ENCODE measurements at places on chromosomes 11 and 22.

- no peak for DNase-seq
These were observed 67.2 kb upstream of the RCN1 start for GRCh38 chr11:32023370-32024305.

GRCh38 chr11:5550440-5551095, 2.2 kb upstream of the OR52H1 start:
- DNase-seq = no peak

GRCh38 chr11:26762089-26762488, 40.2 kb upstream of the SLC5A12 start:
- DNase-seq = no peak

DNA sequence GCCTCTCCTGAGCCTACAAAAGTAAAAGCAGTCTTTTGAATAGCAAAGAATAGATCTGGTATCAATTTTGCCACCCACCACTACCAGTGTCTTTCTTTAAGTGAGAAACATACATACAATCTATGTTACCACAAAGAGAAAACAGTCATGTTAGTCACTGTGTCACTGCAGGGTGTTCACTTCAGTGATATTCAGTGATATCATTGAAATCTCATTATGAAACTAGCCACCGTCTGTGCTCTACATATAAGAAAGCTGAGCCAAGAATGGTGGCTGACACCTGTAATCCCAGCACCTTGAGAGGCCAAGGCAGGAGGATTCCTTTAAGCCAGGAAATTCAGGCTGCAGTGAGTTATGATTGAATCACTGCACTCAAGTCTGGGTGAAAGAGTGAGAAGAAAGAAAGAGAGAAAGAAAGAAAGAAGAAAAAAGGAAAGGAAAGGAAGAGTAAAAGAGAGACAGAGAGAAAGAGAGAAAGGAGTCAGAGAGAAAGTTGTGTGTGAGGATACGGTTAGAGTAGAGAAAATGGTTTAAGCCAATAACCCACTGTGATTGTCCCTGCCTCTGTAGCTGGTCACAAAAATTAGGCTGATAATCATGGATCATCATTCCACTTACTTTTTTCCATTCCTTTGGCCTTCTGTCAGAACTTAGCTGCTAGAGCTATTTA, 847.1 kb downstream of the FAM181B start:
- DNase-seq = no peak

DNA sequence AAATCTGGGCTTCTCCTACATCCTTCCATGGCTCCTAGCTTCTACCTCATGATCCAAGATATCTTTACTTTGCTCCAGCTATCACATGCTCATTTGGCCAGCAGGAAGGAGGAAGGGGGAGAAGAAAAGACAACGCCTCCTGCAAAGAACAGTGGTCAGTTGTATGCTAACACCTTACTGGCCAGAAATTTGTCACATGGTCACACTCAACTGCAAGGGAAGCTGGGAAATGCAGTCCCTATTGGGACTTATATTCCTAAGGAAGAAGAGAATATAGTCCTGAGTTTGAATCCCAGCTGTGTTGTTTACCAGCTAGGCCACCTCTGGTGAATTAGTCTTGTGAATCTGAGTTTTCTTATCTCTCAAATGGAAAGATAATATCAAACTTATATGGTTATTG, 272.0 kb downstream of the BLID start:
- DNase-seq = no peak

DNA sequence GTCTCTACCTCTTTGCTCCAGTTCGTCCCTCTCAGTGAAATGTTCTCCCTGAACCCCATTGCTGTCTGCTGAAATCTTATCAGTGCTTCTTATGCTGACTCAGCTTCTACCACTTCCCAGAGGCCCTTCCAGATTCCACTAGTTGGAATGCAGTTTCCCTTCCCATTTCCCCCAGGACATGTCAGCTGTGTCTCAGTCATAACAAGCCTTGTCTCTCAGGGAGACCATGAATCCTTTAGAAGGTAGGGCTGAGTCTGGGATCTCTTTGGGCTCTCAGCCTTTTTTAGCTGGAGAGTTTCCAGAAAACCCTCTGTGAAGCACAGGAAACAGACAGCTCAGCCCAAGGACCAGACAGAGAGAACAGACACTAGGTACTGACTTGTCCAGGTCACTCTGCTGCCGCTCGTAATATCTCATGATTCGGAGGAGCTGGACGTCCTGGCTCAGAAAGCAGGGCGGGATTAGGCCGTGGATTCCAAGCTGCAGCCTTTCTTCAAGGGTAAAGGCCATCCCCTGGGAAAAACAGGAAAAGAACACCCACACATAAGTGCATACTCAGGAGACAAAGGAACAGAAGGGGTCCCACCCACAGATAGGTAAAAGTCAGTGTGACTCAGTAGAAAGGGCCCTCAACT, 113.0 kb downstream of the ME3 start:
- no peak for DNase-seq

- DNase-seq = no peak
These were observed 391.6 kb downstream of the ETS1 start for GRCh38 chr11:128195756-128196155.

- DNase-seq = no peak
These were observed 243.6 kb upstream of the LUZP2 start for GRCh38 chr11:24253237-24253760.

- no peak for DNase-seq
These were observed 61.9 kb downstream of the EHF start for GRCh38 chr11:34682825-34683224.

GRCh38 chr11:42890773-42891172, 421.0 kb upstream of the API5 start:
- DNase-seq = no peak

DNA sequence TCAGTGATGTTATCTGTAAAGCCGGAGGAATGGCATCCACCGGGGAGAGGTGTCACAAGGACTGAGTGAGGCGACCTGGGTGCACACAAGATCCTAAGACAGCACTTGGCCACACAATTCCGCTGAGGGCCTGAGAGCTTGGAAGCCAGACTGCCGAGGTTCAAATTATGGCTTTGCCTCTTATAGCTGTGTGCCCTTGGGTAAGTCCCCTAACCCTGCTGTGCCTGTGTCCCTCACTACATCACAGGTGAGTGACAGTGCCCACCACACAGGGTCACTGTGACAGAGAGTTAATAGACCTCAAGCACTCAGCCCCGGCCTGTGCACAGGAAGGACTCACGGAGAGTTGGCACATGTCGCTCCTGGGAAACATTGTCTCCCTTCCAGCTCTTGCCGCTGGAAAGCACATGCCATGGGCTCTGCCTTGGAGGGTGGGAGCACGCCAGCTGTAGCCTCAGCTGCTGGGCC, 592 bp downstream of the RHOD start:
- no peak for DNase-seq

- no peak for DNase-seq
These were observed 6.7 kb downstream of the SLC5A12 start for GRCh38 chr11:26715133-26715532.
